Activated naive CD4-positive, alpha-beta T cell (primary cell): ENCODE measurements at places on chromosomes 1 and 21.

- DNase-seq = no peak
Measured at GRCh38 chr1:236786453-236786852, 8.6 kb upstream of the MTR start.

DNA sequence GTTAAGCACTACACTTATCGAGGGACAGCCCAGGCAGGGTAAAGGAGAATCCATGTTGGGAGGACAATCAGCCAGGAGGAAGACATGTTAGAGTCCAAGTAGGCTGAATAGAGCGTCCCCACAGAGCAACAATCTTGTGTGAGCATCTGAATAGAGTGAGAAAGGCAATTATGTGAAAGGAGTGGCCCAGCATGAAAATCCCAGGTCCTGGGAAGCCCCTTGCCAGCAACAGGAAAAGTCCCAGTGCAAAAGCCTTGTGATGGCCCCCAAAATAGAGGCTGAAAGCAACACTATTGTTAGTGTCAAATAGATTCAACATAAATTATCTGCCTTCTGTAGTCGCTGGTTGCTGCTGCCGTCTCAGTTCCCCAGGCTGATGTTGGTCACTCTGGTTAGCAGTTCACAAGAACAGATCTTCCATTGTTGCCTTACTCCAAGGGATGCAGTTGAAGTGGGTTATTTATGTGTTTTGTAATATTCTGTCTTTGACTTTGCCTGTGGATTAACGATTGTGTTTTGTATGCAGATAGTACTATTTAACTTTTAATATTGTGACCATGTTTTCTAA is 12.1 kb upstream of the ABL2 start:
- no peak for DNase-seq

- no peak for DNase-seq
Measured at GRCh38 chr21:36744560-36745231, 45.8 kb downstream of the SIM2 start.

- no peak for DNase-seq
Measured at GRCh38 chr21:17989780-17990179, 170.6 kb upstream of the C21orf91 start.

DNA sequence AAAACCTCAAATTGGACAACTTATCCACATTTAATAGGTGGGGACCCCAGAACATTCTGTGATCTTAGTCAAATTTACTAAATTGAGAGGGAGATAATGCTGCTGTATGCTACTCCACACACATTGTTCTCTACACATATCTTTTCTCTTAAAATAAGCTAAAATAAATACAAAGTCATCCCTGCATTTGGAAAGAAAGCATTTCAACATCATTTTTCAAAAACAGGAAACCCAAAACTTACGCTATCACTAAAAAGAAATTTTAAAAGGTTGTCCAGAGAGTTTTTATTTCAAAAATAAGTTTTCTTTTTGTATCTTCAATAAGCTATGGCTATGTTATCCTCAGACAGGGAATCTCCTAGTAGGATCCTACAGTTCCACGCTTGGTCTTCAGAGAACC is 19.5 kb upstream of the OR6N2 start:
- no peak for DNase-seq

DNA sequence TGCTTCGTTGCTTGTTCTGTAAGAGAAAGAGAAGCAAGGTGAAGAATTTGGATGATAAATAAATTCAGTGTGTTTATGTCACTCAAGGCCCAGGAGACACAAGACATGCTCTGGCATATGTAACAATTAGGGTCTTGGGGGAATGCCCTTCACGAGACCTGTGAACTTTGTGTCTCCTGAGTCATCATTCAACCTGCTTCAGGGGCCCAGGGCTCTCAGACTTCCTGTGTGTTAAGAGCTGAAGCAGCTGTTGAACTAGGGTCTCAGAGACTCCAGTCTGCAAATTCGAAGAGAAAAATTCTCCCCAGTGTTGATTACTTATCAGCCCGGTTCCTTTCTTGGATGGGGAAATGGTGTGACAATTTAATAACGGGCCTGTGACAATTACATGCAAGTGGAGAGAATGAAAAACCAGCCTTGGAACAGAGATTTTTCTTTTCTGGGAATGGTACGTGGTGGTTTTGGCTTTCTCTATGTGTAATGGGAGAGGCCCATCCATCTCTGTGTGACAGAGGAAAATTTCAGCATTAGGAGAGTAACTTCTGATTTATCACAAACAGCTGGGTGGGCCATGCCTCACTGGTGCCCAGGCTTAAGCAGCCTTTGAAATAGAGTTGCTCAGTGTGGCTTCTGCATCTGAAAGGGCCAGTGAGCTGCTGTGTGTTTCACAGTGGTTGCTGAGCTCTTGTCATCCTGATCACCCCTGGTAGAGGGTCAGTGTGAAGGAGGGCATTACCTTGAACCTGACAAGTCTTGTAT is 22.4 kb downstream of the HUNK start:
- DNase-seq = no peak

DNA sequence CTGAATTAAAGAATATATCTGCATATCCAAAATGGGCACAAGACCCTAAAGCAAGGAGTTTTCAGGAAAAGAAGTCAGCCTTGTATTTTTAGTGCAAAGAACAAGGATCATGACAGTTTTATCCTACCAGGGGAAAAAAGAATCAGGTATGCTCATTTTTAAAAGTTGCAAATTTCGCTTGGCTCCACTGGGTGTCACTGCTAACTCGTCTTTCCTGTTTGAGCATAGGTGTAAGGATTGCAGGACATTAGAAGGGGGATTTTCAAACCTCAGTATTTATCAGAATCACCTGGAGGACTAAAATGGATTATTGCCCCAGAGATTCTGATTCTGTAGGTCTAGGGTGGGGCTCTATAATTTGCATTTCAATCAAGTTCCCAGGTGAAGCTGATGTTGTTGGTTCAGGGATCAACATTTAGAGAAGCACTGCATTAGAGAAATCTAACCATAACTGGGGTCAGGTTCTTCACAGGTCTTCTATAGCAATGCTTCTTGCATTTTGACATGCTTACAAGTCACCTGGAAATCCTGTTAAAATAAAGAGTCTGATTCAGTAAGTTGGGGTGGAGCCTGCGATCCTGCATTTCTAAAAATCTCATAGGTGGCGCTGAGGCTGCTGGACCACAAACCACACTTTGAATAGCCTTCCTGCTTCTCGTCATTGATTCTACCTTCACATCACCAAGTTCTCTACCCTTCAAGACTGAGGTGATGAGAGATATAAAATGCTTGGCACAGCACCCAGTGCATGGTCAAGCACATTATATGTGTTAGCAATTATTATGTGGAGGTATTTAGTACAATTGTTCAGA is 39.6 kb downstream of the NUF2 start:
- no peak for DNase-seq

- no peak for DNase-seq
Measured at GRCh38 chr1:61368876-61369275, 286.5 kb downstream of the NFIA start.

GRCh38 chr1:22288593-22289241 is 145.8 kb upstream of the WNT4 start:
- DNase-seq = no peak

DNA sequence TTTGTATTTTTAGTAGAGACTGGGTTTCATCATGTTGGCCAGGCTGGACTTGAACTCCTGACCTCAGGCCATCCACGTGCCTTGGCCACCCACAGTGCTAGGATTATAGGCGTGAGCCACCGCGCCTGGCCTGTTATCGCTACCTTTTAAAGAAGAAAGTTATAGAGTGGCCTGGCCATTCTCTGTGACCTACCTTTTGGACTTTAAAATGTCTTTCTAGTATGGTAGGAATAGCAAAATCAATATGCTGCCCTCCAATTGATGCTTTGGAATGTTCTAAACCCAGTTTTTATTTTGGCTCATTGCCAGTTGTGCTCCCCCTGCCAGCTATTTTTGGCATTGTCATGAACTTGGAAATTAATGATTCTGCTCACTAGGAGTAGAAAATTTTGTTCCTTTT is 19.9 kb downstream of the HIPK1 start:
- DNase-seq = no peak

GRCh38 chr21:45611939-45612664 is 31.4 kb upstream of the PCBP3 start:
- DNase-seq = no peak

DNA sequence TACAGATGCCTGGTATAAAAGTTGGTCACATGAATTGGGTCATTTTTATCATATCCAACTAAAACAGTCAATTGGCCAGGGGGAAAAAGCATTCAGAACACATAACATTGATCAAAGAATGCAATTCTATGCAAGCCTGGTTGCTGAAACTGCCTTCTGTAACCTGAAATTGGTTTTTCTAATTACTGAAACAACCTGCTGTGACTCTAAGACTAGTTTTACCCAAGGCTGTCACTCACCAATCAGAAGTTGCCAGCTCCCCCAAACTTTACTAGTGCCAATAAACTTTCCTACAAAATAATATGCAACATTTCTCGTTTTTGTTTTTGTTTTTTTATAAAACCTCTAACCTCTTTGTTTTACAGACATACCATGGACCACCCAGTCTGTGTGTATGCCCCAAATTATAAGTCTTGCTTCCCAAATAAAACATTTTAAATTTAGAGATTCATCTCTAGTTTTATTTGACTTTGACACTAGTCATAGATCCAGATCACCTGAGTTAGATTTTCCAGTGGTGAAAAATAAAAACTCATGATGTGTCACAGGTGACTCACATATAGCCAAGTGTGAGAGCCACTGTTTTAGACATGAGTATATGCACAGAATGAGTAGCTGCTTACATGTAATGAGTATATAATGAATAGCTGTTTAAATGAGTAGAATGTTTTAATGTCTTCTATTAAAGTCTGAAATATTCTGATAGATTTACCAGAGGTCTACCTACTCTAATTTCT is 64.2 kb upstream of the CR2 start:
- DNase-seq = no peak

DNA sequence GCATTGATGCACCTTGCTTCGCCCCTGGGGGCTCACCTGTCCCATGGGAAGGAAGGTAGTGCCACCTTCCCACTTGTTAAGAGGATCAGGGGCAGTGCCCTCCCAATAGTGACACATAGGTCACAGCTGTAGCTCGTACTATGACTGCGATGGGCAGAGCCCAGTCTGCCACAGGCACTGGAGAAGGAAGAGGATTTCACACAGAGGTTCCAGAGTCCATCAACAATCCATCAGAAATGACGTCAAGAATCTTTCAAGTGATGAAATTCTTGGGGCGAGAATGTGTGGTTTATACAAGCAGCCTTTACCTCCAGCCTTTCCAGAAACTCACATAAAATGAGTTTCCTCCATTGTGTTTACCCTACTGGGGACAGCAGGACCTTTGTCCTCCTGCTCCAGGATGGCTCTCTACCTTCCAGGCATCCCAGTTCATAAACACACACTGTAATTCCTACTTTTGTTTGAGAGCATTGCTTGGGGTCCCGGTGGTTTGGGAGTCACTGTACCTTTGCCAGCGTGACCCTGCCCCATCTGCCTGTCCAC is 260.6 kb upstream of the VAMP3 start:
- no peak for DNase-seq

DNA sequence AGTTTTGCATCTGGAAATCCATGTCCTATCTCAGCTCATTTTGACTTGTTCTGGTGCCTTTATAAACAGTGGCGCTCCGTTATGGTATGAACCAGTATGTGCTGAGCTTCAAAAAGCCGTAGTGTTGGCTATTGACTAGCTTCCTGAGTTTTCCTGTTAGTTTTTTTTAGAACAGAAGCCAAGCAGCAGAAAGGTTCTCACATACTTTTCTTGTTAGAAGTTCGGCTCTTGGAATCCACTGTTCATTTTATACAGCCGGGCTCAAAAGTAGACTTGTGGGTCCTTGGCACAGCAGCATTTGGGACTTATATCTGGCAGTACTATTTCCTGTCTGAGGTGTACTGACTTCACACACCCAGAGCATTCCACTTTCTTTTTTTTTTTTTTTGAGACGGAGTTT is 63.8 kb downstream of the TBCE start:
- no peak for DNase-seq

DNA sequence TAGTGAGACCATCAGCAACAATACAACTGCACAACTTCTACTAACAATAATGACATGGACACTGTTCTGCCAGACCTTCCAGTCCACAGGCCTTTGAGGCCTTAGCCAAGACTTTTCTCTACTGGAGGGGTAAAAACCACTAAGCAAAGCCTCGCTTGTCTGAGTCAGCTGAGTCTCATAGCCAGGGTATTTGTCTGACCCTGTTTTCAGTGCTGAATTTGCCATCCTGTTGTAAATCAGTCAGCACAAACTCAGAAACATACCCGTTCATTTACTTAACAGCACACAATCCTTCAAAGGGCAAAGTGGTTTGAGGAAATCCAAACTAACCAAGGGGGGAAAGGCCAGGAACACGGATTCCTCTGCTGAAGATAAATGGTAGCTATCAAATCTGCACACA is 537.8 kb downstream of the SMYD3 start:
- no peak for DNase-seq

- no peak for DNase-seq
Measured at GRCh38 chr1:3905266-3905952, 5.3 kb upstream of the C1orf174 start.

- no peak for DNase-seq
Measured at GRCh38 chr21:15730484-15731242, 881 bp downstream of the USP25 start.

GRCh38 chr1:98653123-98653522 is 8.4 kb upstream of the SNX7 start:
- no peak for DNase-seq

- DNase-seq = no peak
Measured at GRCh38 chr1:25461849-25462248, 31.2 kb downstream of the MACO1 start.

- DNase-seq = no peak
Measured at GRCh38 chr1:154178911-154179811, 12.7 kb downstream of the TPM3 start.
